ENCODE measurements at places on chromosomes 13 and 19.
A peak's percentile ranks its signal among the peaks of the same experiment; 100 is the strongest.

GRCh38 chr13:30608364-30608763 is 9.4 kb upstream of the USPL1 start:
- DNase-seq, result no peak

DNA sequence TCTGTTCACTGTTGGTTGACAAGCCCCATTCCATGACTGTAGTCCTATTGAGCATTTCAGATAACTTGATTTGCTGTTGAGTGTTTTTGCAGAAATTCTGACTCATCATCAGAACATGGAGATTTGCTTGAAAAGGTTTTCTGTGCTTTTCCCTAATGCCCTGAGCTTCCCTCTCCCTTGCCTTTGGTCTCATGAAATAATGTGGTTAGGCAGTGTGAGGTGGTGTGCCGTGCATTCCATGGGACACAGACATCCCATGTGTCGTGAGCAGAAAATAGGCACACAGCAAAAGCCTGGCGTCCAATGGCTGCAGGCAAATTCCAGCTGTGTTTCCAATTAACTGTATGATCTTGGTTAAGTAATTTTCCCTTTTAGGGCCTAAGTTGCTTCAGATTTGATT is 197.4 kb downstream of the DLEU7 start:
- no peak for DNase-seq

DNA sequence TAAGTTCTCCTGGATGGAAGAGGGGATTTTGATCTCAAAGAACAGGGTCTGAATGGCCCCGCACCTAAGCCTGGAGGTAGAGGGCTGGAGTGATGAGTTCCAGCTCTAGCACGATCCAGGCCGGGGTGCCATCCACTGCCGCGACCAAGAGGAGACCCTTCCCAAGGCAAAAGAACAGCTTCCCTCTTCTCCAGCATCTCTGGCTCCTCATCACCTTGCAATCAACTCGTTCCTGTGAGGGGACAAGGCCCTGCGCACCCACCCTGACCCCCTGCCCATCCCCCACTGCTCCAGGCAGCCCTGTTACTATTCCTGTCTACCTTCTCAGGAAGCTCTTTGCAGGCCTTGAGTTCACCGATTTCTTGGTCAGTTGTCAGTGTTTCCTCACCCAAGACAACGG is 17.8 kb downstream of the COL4A1 start:
- no peak for DNase-seq

DNA sequence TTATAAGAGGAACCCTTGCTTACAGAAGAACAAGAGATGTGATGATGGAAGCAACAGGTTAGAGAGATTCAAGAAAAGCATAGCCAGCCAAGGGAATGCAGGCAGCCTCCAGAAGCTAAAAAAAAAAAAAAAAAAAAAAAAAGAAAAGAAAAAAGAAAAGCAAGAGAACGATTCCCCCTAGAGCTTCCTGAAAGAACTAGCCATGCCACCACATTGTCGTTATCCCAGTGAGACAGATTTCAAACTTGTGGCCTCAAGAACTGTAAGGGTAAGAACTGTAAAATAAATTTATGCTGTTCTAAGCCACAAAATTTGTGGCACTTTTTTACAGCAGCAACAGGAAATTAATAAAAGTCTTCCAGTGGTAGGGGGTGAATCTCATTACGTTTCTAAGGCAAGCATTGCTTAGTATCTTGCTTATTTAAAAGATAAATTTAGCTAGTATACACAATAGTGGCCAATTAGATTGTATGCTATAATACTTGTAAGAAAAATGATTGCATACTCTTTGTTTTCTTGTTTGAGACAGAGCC is 21.8 kb downstream of the RFXAP start:
- DNase-seq, result no peak

GRCh38 chr13:109454167-109454917 is 332.0 kb downstream of the IRS2 start:
- DNase-seq, result no peak

DNA sequence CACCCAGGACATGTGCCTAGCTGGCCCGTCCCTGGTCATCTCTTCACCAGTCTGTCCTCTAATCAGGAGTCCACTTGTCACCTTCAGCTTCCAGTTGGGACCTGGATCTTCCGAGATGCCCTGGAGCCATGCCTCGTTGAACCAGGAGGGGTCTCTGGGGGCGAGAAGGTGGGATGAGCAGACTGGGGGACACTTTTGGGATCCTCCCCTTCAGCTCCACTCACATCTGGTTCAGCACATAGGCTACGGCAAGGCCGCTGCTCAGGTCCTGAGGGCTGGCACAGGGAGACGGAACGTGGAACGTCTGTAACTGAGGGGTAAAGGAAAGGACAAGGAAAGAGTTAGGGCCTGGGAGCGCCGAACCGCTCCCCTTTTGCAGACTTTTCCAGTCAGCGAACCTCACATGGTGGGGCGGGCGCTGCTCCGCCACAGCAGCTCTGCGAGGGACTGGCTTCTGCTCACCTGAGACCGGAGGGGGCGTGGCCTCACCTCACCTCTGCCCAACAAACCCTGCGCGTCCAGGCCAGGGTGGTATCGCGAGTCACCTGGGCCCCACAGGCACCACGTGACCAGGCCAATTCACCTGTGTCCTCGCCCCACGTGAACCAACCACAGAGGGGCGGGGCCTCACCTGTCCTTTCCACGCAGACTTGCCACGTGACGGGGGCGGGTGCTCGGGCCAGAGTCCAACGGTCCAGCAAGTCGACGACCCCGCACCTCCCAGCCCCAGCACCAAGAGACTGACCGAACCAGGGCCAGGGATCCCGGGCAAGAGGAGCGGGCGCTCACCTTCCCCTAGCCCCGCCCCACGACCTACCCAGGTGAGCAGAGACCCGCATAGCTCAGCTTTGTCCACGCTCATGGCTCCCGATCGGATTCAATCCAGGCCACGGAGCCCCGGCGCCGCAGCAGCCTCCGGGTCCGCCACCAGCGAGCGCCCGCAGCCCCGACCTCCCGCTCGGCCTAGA is at the start of gene HOOK2:
Gene HOOK2 (minus strand): TSS at position 965 of the 968 bp plus-strand sequence. CDS start 103 bp downstream, at position 862.
- no peak for DNase-seq

DNA sequence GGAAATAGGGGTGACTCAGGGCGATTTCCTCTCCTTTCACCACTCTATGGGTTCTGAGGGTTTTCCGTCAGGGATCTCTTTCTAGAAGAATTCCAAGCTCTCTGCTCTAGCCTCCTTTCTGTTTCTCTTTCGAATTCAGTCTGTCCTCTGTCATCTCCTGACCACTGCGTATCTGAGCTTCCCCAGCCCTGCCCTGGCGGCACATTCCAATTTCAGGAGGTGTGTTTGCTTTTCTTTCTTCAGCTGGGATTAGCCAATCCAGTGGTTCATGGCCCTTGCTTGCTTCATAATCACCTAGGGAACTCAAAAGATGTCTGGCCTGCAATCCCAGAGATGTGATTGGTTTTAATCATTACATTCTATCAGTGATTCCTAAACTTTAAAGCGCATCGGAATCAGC is 9.4 kb downstream of the IFNL2 start:
- DNase-seq, result no peak

DNA sequence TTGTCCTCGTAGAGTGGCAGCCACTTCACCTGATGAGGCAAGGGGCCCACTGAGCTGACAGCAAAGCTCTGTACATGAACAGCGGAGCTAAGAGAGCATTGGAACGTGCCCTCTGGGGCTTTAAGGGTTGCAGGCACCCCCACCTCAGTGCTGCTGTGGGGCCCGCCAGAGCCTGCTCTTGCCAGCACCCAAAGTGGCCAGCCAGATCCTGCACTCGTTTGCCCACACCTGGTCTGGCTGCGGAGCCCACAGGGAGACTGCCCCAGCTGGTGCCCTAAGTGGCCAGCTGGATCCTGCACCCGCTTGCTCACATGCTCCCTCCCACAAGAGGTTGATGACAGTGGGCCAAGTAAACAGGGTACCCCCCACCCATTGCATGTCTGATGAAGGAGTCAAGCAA is 783.4 kb upstream of the MIR17HG start:
- no peak for DNase-seq

- DNase-seq, result peak; percentile 64
These were observed at the start of gene ADAMTSL5 for GRCh38 chr19:1512671-1513498. Gene ADAMTSL5, minus strand, starts transcription at chr19:1513019. Its CDS starts 2,076 bp downstream, at chr19:1510943.

DNA sequence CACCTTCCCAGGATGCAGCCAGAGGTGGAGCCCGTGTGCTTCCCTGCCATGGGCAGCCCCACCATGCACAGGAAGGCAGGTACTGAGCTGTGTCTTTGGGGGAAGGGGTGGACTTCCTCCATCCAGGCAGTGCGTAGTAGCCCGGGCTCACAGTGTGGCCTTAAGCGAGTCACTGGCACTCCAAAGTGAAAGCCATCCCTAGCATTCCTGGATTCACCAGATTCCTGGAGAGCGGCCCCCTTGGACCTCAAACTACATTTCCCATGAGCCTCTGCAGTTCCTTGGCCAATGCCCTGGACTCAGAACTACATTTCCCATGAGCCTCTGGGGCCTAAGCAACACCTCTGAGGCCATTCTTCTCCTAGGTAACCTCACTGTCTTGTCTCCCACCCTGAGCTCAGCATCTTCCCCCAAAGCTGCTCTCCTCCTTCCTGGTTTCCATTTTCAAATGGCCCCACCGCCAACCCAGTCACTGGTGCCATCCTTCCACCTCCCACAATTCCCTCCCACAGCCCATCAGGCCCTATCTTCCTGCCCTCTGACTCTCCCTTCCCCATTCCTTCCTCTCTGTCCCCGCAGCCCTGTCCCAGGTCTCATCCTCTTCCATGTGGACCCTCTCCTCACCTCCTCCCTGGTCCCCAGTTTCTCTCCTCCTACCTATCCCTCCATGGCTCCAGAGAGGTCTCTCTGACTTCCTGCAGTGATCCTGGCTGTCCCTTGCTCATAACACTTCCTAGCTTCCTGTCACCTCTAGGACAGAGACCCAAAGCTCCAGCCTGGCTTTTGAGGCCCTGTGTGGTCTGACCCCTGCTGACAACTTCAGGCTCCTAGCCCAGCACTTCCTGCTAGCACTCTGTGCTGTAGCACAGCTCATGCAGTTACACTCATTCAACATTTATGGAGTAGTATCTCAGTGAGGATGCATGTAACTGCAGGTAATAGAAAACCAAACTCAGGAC is at the start of gene C19orf81:
Gene C19orf81 (plus strand): TSS at position 13 of the 959 bp plus-strand sequence. CDS start 0 bp downstream, at position 13.
- DNase-seq, result no peak

DNA sequence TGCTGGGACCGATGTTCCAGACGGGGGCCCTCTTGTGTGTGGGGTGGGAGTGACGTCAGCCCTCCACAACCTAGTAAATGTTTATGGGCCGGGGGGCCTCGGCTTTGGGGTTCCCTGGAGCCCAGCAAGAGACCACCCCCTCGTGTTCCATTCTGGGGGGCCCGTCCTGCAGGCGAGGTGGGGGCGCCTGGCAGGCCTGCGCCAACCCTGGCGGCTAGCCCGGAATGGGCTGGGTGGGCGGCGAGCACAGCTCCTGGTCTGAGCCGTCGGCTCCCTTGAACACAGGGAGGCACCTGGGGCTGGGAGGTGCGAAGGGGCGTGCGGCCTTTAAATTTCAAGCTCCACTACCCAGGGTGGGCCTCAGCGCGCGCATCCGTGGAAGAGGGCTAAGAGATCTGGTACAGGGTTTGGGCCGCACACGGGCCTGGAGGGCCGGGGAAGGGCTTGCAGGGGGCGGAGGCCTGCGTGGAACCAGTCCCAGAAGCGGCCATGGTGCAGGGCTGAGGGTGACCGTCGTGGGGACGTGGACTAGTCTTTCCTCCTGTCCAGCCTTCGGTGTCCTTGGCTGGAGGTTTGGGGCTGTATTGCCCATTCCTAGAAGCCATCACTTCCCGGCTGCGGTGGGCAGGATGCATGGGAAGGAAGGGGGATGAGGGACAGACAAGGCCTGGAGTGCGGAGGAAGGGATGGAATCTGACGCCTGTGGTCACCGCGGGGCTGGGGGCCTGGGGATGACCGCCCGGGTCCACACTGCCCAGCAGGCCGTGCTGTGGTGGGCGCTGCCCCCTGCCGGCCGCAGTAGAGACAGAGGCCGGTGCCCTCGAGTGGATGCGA is 11.4 kb downstream of the NDUFA11 start:
- no peak for DNase-seq

DNA sequence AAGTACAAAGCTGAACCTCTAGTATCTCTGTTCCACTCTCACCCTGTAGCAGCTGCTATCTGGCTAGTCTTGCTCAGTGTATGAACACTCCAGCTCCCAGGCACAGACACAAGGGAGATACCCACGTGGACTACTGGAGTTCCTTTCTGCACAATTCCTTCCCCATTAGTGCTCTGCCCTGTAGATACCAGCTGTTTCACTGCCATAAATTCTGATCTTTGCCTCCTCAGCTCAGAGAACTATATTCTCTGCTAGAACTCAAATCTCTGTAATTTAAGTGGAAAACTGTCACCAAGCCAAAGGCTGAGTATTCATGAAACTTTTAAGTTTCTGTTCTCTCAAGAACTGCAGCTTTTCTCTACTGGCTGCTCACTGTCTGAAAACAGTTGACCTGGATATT is 273.7 kb downstream of the DIAPH3 start:
- DNase-seq, result no peak

- no peak for DNase-seq
These were observed 235.2 kb downstream of the KCNRG start for GRCh38 chr13:50250401-50250800.

GRCh38 chr19:30202060-30202600 is 170.1 kb upstream of the ZNF536 start:
- DNase-seq, result no peak

DNA sequence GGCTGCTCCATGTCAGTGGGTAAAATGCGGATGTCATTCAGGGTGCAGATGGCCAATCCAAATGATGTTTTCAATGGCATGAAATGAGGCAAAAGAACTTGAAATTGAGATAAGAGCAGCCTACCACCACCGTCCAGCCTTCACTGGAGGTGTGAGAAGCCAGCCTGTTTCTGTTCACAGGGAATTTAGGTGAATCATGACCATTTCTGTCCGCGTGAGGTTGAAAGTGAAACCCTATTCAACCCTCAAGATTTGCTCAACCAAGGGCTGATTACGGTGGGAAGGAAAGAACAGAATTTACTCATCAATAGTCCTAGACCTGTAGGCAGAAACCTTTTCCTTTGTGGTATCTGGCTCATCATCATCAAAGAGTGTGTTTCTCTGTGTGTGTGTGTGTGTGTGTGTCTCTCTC is 370.7 kb downstream of the COG6 start:
- DNase-seq, result peak; percentile 54

DNA sequence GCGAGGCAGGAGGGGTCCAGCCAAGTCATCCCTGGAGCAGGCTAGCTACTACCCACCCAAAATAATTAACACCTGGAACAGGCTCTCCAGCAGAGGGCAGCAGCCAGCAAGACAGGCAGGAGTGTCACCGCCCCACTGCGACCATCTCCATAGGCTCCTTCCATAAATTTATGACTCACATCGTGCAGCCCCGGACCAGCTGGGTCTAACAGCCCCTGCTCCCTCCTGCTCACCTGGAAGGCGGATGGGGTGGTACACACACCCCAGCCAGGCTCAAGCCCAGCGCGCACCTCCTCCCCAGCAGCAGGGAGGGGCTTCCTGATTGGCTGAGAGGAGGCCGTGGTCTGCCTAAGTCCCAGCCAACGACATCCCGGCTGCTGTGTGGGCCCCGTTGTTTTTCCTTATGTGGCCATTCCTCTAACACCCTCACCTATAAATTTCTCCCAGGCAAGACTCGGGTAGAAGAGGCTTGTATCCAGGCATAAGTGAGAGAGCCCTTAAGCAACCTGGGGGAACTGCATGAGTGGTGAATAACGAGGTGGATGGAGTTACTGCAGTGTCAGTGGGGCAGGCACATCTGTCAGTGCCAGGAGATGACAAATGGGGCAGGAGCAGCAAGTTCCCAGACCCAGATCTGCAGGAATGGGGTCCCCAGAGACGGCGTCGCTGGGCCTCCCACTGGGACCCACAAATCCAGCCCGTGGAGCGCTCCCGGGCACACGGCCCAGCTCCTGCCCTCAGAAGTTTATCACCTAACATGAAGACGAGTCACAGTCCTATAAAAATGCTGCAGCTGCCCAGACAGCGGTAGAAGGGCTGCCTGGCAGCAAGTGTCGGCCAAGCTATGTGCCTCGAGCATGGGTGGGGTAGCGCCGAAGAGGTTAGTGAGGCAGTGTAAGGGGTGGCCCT is 43.1 kb downstream of the CEBPG start:
- peak; percentile 38 for DNase-seq

GRCh38 chr13:51168623-51169022 is 53.6 kb upstream of the FAM124A start:
- no peak for DNase-seq

Measured in GM18507 (cell line).